ENCODE measurements at places on chromosomes 7 and 10. TPM values are rescaled to one million over a fixed set of nuclear protein-coding genes. Genes with fewer than 3 reads are reported as not detected.

DNA sequence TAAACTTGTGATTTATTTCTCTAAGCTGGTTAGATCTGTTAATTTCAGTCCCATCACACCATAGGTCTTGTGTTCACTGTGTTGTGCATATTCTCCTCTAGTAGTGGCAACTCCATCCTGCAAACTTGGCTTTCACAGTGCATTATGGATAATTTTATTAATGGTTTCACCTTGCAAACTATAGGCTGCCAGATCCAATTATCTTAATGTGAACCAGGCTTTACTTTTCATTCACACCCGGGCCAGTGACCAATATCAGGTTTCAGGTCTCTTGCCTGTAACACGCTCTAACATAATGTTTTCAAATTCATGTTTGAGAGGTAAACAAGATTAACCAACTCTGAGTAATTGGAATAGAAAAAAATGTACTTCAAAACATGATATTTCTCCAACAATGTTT is 1293.0 kb downstream of the REEP3 start:
- no peak overlapping the region for H3K4me3 ChIP-seq
- no peak for DNase-seq
- H3K27me3 ChIP-seq, result no peaks in the 10 kb centered on the region
- no peak overlapping the region for H3K27ac ChIP-seq
- no peaks in the 10 kb centered on the region for H3K4me1 ChIP-seq

- H3K36me3 ChIP-seq, result no peaks in the 10 kb centered on the region
- H3K4me1 ChIP-seq, result peaks cover 41% of the 10 kb centered on the region
- peak overlapping the region; percentile 95 for H3K27ac ChIP-seq
These were observed 1.3 kb downstream of the STK17A start for GRCh38 chr7:43584195-43584586.

- no peak overlapping the region for H3K27ac ChIP-seq
- DNase-seq, result no peak
- H3K27me3 ChIP-seq, result peaks cover 97% of the 10 kb centered on the region
These were observed 7.8 kb upstream of the TLX1 start for GRCh38 chr10:101123085-101123814.

- H3K4me1 ChIP-seq, result peaks cover 3% of the 10 kb centered on the region
- DNase-seq, result no peak
- no peak overlapping the region for H3K4me3 ChIP-seq
- H3K27ac ChIP-seq, result no peak overlapping the region
- no peaks in the 10 kb centered on the region for H3K27me3 ChIP-seq
- no peaks in the 10 kb centered on the region for H3K36me3 ChIP-seq
These were observed 277.4 kb upstream of the KLF14 start for GRCh38 chr7:131011432-131011742.

DNA sequence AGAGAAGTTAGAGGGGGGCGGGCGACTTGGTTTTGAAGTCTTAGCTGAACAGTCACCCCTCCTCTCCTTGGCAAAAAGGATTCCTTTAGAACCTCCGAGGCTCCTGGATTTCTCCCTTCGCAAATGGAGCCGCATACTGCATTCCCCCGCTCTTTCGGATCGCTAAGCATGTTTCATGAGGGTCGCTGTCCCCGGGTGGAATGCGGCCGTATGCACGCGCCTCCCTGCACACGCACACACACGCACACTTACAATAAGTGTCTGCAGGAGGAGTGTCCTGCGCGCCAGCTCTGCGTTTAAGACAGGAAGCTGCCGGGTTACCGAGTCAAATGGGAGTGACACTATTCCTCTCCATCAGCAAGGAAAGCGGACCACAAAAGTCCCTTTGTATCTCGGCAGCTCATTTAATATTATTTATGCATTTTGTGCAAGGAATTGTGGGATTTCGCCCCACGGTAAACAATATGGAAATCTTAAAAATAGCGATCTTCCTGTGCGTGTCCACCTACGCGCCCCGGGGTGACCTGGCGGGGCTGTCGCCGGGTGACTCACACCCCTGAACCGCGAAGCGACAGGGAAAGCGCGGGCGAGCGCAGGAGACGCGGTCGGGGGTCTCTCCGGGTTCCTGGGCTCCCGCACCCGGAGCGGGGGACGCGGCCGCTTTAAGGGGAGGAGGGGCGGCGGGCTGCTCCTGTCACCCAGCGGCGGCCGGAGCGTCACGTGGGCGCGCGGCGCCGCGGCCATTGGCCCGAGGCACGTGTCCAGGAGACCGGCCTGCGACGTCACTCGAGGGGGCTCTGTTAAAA is 988 bp upstream of the EN2 start:
- DNase-seq, result peak; percentile 49
- H3K4me3 ChIP-seq, result peak overlapping the region; percentile 47
- no peak overlapping the region for H3K27ac ChIP-seq
- H3K4me1 ChIP-seq, result peaks cover 5% of the 10 kb centered on the region

GRCh38 chr10:75544386-75544785 is 113.0 kb downstream of the LRMDA start:
- H3K27ac ChIP-seq, result no peak overlapping the region
- H3K4me1 ChIP-seq, result peaks cover 19% of the 10 kb centered on the region
- peaks cover 3% of the 10 kb centered on the region for H3K27me3 ChIP-seq
- H3K36me3 ChIP-seq, result no peaks in the 10 kb centered on the region
- H3K4me3 ChIP-seq, result no peak overlapping the region
- DNase-seq, result no peak

UCN3 gene
- total RNA-seq, result 1.3 TPM

LRRD1 gene
- 0.31 TPM for total RNA-seq

PLXDC2 gene
- total RNA-seq, result 38.5 TPM

KAZALD1 gene
- 1.3 TPM for total RNA-seq
